ENCODE measurements at places on chromosomes 7 and 10.

DNA sequence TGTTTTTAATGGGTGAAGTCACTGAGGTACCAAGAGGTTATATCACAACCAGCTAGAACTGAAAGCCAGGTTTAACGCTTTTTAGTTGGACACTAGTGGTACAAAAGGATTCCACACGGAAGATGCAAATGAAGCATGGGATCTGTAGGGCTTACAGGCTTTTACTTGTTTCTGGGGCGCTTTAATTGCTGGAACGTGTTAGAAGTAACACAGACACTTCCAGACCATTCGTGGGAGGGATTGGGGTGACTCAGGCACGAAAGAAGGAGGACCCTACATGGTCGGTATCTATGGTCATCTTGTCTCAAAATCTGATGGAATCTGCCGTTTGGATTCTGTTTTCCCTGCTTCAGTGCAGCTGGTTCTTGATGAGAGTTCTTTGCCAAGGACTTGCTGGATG is 1.0 kb downstream of the YKT6 start:
- no peak for DNase-seq

DNA sequence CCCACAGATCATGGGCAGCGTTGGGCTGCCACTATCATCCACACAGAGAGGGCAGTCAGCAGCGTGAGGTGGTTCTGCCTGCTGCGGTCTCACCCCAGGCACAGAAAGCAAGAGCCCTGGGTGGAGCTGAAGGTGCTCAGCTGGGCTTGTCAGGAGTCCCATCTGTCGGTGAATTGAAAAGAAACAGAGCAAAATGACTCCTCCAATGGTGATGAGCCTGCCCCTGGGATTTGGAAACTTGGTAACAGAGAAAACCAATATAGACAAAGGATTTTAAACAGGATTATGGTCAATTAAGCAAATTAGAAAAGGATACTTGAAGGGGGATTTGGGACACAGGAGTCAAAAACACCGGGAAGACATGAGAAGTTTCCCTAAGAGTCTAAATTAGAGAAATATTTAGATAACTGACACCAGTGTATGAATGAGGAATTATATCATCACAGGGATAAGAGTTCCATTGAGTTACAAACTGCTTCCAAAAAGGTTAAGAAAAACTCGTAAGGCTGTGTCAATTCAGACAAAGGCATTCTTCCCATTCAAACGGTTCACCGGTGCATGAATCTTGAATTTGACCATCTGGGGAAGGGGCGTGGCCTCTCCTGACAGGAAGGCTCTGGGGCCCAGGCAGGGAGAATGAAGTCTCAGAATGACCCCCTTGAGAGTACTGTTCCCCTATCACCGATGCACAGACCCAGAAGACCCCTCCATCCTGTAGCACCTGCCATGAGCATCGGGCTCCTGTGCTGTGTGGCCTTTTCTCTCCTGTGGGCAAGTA is 70.0 kb upstream of the PRSS58 start:
- DNase-seq, result no peak

DNA sequence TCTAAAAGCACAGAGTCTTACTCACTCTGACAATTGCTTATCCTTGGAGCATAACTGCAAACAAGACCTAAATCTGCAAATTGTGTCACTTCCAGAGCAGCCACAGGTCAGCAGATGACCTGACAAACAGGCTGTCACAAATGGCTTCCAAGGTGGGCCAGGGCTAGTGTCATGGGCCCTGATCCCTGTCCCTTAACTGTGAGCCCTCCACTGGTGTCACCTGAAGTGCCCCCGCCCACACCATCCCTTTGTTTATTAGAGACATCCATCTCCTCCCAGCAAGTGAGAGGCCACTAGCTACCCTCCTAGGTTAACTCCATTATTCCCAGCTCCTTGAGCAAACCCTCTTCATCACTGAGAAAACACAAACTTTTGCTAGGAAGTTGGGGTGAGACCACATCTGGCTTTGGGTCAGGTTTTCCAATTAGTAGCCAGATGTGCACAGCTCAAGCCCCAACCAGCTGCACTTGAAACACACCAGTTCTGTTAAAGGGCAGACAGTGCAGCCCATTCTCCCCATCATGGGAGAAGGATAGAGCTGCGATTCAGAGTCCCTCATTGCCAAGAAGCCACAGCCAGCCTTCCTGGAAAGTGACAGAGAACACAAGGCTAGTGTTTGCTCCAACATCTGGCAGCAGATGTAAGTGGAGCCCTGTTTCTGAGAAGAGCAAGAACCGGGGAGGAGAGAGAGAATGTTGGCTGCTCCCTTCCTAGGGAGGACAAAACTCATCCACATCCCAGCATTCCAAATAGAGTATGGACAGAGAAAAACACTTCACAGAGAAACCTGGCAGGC is 75.7 kb upstream of the NANOS1 start:
- DNase-seq, result no peak

GRCh38 chr7:128168667-128169210 is 72.3 kb upstream of the LEP start:
- DNase-seq, result no peak

GRCh38 chr10:124493214-124493882 is 31.7 kb downstream of the LHPP start:
- DNase-seq, result no peak

- no peak for DNase-seq
Observed at GRCh38 chr7:119556436-119556835, 716.5 kb upstream of the KCND2 start.

GRCh38 chr7:972676-973309 is 2.6 kb downstream of the COX19 start:
- no peak for DNase-seq

DNA sequence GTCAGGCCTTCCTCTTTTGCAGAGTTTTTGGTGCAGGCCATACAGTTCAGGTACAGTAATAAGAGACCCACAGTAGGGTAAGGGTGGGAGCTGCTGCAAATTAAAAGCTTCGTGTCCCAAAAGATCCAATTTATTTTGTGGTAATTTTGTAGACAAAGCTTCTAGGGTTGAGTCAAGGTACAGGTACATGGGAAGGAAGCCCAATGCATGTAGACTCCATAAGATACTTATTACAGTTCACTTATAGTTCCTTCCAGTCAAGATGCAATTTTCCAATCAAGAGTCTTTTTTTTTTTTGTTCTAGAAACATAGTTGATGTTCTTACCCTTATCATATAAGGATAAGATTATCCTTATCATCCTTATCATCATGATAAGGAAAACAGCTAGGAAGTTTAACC is at the start of gene TAS2R4:
Gene TAS2R4, plus strand, starts transcription at position 301 of the 400 bp plus-strand sequence. CDS start 1,815 bp downstream, outside the sequence.
- no peak for DNase-seq

GRCh38 chr7:26614503-26614902 is 249.9 kb downstream of the SKAP2 start:
- DNase-seq, result no peak

GRCh38 chr10:103921248-103921647 is 3.3 kb upstream of the STN1 start:
- DNase-seq, result no peak

DNA sequence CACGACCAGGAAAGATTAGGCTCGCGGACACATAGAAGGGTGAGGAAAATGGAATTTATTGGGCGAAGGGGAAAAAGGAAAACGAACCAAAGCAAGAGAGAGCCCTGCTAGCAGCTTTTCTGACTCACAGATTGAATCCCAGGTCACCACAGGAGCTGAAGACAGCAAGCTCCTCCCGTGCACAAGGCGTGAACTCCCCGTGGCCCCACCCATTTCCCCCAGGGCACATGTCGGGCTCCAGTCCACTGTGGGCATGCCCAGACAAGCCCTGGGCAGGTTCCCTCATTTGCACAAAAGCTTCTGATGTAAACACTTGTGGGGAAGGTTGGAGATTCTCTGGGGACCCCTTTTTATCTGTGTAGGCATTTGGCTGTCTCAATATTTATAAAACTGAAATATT is 582.4 kb downstream of the SUGCT start:
- no peak for DNase-seq

GRCh38 chr10:130470286-130470685 is 334.1 kb downstream of the GLRX3 start:
- no peak for DNase-seq

DNA sequence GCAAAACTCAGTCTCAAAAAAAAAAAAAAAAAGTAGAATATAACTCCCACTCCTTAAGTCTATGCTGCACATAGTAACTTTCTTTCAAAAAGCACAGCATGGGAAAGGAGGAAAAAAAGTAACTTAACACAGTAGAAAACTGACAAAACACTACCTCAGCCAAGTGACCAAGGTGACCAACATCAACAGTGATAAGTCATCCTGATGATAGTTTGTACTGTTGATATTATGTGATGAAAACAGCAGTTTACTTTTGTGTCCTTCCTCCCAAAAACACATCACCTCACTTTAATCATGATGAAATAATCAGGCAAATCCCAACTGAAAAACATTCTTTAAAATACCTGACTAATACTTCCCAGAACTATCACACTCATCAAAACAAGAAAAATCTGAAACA is 29.3 kb upstream of the MAT1A start:
- no peak for DNase-seq

- DNase-seq, result no peak
Observed at GRCh38 chr10:21022821-21023220, 125.7 kb upstream of the NEBL start.

- DNase-seq, result no peak
Observed at GRCh38 chr7:371119-371778, 81.3 kb downstream of the FOXL3 start.

GRCh38 chr7:95817866-95818640 is 45.7 kb downstream of the DYNC1I1 start:
- DNase-seq, result no peak

- no peak for DNase-seq
Observed at GRCh38 chr7:48108959-48109847, 20.1 kb downstream of the UPP1 start.

DNA sequence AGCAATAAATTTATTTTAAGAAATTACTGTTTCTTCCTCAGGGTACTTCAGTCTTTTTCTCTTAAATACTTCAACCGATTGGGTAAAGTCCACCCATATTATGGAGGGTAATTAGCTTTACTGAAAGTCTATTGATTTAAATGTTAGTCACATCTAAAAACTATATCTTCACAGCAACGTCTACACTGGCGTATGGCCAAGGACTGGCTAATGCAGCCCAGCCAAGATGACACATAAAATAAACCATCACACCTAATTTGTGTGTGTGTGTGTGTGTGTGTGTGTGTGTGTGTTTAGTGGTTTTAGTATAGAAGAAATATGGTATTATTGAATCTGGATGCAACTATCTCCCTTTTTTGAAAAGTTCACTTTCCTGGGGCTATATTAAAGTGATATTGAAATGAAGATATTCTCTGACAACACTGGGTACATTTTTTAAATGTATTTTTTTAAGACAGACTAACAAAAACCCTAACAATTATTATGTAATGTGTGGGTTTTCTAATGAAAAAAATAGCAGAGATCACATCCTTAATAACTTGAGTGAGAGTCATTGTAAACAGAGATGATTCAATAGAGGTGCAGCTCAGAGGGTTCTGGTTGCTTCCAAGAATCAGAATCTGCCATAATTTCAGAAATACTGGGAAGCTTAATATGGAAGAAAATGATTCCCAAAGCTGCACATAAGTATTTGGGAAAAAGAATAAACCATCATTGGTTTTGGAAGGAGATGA is 584.2 kb upstream of the MBL2 start:
- DNase-seq, result no peak

DNA sequence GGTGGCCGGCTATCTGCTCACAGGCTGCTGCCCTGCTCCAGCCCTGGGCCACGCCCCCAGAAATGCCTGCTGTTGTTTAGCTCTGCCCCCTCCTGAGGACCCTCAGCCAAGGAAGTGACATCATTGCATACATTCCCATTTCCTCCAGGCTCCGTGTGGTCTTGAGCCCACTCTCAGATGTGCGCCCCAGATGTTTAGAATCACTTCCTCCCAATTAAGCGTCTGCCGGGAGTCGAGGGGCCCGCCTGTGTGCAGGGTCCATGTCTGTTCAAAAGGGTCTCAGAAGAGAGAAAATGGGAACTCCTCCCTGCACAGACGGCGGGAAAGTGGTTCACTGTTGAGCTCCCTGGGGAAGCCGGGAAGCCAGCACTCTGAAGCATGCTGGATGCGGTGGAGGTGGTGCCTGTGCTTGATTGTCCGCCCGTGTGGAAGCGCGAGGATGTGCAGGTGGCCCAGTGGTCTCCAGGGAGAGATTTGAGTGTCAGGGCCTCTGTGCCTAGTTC is 116.9 kb upstream of the PPIF start:
- DNase-seq, result no peak

DNA sequence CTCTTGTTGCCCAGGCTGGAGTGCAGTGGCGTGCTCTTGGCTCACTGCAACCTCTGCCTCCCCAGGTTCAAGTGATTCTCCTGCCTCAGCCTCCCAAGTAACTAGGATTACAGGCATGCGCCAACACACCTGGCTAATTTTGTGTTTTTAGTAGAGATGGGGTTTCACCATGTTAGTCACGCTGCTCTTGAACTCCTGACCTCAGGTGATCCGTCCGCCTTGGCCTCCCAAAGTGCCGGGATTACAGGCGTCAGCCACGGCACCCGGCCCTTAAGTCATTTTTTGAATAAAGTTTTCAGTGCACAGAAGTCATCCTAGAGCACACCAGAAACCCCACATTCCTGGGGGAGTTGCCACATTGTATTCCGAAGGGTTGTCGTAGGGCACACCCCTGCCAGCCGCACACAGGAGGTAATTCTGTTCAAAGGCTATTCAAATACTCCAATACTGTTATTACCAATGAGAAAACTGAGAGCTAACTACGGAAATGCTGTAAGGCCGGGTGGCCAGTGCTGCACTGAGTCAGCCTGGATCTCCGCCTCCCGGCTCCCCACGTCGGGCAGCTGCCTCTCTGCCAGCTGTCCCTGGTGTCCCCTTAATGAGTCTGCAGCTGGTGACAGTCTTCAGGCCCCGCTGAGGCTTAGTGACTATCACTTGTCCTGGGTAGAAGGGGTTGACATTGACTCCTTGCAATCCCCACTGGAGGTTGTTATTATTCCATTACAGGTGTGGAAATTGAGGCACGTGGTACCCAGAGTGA is 8.6 kb upstream of the RFC2 start:
- DNase-seq, result no peak

DNA sequence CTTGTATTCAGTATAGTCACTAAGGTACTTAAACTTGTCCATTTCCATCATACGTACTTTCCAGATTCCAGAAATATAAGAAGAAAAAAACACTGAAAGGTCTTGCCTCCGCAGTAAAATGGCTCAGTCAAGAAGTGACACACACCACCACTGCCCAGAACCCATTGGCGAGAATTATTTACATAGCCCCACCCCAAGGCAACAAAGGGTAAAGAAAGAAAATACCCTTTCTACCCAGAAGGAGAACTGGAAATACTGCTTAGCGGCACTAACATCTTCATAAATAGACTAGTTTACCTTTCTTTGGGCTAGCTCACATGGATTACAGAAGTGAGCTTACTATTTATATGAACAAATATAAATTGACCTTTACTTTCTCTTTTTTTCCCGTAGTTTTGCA is 194.0 kb downstream of the PPP1R9A start:
- DNase-seq, result no peak

DNA sequence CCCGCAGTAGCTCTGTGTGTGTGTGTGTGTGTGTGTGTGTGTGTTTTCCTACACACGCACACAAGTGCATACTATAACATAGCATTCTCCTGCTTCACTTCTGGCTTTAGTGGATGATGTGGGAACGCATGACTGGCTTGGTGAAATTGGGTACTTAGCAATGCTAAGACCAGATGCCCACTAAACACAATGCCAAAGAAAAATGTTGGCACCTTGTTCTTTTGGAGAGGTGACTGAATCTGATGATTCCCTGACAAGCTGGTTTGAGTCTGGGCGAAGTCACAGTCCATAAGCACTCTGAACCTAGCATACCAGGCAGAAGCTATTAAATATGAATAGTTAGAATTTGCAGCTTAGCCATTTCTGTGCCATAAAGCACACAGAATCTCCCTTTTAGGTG is 68.0 kb upstream of the CDCA7L start:
- DNase-seq, result no peak

GRCh38 chr7:22697876-22698606 is 29.0 kb upstream of the IL6 start:
- no peak for DNase-seq

- DNase-seq, result no peak
Observed at GRCh38 chr10:122230222-122230621, 40.9 kb upstream of the BTBD16 start.
